ENCODE measurements at places on chromosomes 16 and 17.

DNA sequence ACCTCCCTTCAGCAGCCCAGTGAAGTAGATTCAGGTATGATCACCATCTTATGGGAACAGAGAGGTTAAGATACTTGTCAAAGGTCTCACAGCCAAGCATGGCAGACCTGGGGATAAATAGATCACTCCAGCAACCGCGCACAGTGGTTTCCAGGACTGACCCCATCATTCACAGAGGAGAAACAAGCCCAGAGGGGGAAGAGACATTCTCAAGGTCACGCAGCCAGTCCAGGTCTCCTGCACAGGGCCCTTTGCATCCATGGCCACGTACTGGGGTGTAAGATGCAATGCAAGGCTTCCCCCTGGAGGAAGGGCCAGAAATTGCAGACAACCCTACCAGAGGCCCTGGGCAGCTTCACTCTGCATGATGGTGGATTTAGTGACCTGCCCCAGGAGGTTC lies 19.9 kb downstream of the TLE7 start:
- no peak for DNase-seq

DNA sequence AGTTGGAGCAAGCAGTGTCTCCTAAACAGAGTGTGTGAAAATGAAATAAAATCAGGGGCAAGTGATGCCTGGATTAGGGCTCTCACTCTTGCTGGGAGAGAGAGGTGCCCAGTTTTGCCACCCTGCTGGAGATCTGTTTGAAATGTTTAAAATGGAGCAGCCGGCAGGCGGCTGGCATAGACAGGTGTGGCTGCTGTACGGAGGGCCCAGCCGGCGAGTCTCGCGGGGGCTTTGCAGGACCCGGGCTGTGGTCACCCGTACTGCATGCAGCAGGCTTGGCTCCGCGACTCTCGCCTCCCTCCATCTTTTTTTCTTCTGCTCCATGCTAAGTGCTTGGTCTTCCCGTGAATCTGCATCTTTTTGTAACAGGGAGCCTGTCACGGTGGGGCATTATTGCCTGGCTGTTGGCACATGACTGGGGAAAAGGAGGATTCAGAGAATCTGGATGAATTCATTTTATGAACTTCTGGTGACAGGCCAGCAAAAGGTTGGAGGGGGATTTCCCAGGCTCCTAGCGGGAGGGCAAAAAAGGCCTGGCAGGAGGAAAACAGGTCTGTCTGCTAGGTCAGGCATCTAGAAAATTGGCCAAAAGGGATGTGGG lies 1.8 kb downstream of the ZNRF1 start:
- peak; percentile 55 for DNase-seq

DNA sequence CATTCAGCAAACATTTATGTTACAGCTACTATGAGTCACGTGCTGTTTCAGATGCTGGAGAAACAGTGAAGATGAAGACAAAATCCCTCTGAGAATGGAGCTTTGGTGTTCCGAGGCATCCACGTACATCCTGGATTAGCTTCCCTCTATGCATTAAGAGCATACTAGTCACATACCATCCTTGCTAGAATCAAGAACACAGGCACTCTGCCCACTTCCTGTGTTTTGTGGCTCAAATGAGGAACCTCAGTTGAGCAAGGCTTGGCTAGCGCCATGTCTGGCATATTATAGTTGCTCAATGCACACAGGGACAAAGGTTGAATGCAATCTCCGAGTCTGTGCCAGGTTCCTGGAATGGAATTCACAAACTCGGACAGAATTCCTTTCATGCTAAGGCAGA lies 297.5 kb downstream of the XYLT1 start:
- no peak for DNase-seq

- DNase-seq: no peak
Observed at GRCh38 chr17:44601539-44601938, 44.3 kb downstream of the FZD2 start.

DNA sequence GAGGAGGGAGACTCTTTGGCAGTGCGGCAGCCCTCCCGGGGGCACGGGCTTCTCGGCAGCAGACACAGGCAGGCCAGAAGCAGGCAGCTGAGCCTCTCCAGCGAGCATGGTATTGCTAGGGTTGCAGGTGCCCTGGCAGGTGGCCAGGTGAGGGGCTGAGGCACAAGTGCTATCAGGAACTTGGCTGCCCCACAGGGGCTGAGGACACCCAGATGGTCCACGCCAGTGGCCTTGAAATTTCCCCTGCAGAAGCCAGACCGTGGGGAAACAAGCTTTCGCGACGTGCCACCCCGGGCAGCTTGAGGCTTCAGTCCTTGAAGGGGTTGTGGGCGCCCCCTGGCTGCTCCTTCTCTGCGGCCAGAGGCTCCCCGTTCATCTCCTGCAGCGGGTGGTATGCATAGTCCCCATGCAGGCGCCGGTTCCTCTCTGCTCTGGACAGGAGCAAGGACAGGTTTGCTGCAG lies 8.5 kb downstream of the NAGPA start:
- DNase-seq: no peak

DNA sequence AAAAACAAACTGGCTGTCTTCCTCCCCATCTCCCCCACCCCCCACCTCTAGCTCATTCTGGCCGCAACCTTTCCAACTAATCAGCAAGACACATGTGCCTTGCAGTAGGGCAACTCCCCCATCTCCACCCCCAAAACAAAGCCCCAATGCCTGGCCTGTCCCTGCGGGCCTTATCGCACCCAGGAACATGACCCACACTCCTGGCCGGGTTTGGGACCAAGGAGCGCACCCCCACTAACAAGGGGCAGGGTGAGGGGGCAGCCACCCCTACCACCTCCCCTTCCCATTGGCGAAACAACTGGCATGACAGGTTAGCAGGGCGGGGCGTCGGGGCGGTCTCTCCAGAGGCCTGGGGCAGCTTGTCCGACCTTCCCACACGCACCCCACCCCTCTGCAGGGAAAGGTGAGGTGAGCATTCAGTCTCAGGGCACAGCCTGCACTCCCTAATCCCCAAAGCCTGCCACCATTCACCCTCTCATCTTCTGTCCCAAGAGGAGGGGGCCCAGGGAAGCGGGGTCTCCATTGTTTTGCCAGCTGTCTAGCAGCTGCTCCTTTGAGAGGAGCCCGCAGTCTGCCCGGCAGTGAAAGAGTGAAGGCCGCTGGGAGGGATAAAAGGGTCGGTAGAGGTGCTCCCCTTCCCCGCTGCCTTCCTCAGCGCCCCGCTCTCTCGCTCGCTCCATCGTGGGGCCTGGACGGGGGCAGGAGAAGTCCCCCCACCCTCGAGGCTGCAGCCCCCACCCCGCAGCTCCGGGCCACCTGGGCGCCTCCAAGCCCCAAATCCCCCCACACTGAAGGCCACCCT lies 765 bp downstream of the MYO18A start:
- DNase-seq: no peak
